Trophoblast cell (in vitro differentiated cells and primary cell): ENCODE measurements at places on chromosomes 1 and 21.

GRCh38 chr1:212002536-212002935 is 32.8 kb downstream of the INTS7 start:
- DNase-seq, result no peak

- DNase-seq, result peak; percentile 70
These were observed 690 bp downstream of the B3GALNT2 start for GRCh38 chr1:235503403-235504121.

DNA sequence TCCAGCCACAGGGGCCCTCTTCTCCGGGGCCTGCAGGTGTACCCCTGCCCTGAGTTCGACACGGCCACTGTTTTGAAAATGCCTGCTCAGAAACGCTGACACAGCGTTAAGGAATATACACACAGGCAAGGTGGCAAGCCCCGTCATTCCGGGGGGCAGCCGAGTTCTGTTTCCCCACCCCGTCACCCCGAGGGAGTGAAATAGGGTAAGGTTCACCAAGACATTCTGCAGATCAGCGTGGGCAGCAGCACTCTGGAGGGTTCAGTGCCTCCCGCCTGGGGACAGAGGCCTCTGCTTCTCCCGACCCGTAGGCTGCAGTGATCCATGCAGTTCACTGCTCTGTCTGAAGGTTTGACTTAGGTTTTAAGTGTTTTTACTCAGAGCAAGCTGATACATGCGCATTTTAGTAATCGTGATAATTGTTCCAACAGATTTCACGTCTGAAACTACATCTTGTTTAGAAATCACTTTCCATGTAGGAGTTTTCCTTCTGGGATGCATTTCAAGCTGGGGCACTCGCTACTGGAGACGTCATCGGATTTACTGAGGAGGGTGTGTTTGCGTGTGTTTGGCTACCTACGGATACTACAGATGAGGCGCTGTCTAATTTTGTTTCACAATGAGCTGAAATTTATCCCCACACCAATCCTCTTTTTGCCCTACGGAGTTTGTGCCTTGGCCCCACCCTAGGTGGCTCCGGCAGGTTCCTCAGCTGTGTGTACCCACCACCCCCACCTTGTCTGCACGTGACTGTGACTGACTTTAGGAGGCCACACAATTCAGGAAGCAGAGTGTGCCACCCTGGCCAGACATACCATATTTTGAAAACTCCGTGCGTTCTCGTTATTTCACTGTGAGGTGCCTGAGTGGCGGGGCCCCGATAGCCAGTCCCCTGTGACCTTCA is 63.5 kb downstream of the AGPAT3 start:
- no peak for DNase-seq

GRCh38 chr21:46159390-46159789 is 4.0 kb upstream of the FTCD start:
- DNase-seq, result no peak

- no peak for DNase-seq
These were observed 27.5 kb downstream of the KCND3 start for GRCh38 chr1:111961773-111962565.

DNA sequence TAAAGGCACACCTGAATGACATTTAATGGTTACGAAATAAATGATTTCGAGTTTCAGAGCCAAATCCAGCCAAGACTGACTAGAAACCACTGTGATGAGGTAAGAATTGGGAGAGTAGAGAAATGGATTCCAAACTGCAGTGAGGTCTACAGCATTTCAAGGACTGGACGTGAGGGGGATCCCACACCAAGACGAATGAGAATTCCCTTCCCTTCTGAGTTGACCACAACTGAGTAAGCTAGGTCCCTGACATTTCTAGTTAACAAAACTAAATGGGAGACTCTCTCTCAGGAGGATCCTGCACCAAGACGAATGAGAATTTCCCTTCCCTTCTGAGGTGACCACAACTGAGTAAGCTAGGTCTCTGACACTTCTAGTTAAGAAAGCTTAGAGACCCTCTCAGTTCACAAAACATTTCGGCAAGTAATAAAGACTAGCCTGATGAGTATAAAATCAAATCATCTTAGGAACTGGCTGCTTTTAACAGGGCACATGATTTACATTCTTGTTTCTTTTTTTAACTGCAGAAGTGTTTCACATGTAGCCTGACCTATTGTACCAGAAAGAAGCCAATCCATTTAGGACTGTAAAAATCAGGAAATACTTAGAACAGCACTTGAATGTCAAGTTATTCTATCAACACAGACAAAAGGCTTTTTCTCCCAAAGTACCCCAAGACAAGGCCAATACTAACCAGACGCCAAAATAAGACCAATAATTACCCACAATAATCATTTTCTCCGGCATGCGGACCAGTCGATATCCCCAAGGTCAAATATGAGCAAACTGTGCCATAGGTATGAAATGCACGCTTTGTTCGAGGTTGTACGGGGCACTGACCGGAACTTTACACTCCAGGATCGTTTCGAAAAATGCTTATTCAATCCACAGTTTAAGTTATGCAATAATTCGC is 1.4 kb upstream of the SPATA1 start:
- DNase-seq, result peak; percentile 72

DNA sequence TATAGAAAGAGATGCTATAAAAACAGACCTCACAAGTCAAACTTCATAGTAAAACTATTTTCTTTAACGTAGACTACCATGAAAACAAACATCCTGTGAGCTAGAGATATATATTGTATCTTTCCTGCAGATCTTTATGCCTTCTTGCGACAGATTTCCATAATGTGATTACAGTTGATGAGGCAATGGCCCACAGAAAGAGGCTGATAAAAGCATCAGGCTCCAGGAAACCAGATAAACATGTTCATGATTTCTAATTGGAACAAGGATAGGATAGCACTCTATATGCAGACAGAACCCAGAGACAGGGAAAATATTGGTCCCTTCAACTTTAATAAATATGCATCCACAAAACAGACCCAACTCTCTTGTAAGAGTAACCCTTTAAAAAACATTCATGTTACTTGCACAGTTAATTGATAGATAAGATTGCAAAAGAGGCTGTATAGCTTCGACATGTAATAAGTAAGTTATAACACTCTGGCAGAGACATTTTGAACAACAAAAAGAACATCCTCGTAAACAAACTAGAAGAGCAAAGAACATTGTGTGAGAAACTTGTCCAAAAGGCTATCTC is 329.4 kb downstream of the AGBL4 start:
- DNase-seq, result peak; percentile 28

- no peak for DNase-seq
These were observed 51.2 kb downstream of the DIPK1A start for GRCh38 chr1:92910081-92910480.

- peak; percentile 61 for DNase-seq
These were observed 38.2 kb downstream of the SLC2A7 start for GRCh38 chr1:8987881-8988617.

DNA sequence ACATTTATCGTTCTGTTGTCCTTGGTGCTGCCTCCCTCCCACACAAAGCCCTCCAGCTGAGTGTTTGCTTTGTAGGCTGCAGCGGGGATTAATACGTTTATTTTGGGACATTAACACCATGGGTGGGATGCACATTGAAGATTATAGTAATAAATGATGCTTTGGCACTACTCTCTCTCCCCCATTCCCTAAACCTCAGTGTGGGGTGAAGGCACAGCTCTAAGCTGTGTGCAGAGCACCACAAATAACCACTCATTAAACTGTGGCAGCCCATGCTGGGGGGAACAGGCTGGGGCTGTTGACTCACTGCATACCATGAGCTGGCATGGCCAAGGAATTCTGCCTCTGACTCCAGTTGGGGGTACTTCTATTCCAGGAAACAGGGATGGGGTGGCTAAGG is 7.7 kb downstream of the PCP4L1 start:
- no peak for DNase-seq

GRCh38 chr21:42384989-42385388 is 10.9 kb downstream of the TMPRSS3 start:
- no peak for DNase-seq

- no peak for DNase-seq
These were observed 72.5 kb upstream of the SMYD2 start for GRCh38 chr1:214208460-214208859.

GRCh38 chr21:38299671-38300070 is 42.9 kb downstream of the KCNJ15 start:
- DNase-seq, result no peak
